ENCODE measurements at places on chromosomes 7 and 10. TPM values are rescaled to one million over a fixed set of nuclear protein-coding genes. Genes with fewer than 3 reads are reported as not detected.

The CFAP70 gene
- 0.39 TPM for total RNA-seq

The AKR1C4 gene
- total RNA-seq = not detected

The RPEL1 gene
- total RNA-seq = 0.37 TPM

The IGF2BP3 gene
- 16.5 TPM for total RNA-seq

The UROS gene
- total RNA-seq = 77.4 TPM

The GAD2 gene
- not detected for total RNA-seq

The KAZALD1 gene
- 11.9 TPM for total RNA-seq

The CTAGE4 gene
- total RNA-seq = not detected

The GFRA1 gene
- total RNA-seq = 1.1 TPM

The FAM237B gene
- under 0.01 TPM for total RNA-seq

The JAKMIP3 gene
- total RNA-seq = under 0.01 TPM

The LRCH4 gene
- 8.5 TPM for total RNA-seq

The RAMP3 gene
- total RNA-seq = not detected

The MYOF gene
- 193 TPM for total RNA-seq

The NAT16 gene
- not detected for total RNA-seq

The FAM221A gene
- 0.78 TPM for total RNA-seq

The C10orf105 gene
- under 0.01 TPM for total RNA-seq

The MAT1A gene
- not detected for total RNA-seq

The GRID1 gene
- not detected for total RNA-seq

The TLX1 gene
- total RNA-seq = not detected

The INHBA gene
- 2.5 TPM for total RNA-seq

The ZNF438 gene
- 8.1 TPM for total RNA-seq

The MMD2 gene
- not detected for total RNA-seq

The UTF1 gene
- total RNA-seq = not detected

The PNLIP gene
- total RNA-seq = not detected

The SPDYE18 gene
- total RNA-seq = not detected

The ECHDC3 gene
- total RNA-seq = 2.9 TPM

The PODXL gene
- total RNA-seq = 14.7 TPM

The VIPR2 gene
- total RNA-seq = not detected

The WEE2 gene
- not detected for total RNA-seq

The ENO4 gene
- not detected for total RNA-seq

The STOX1 gene
- total RNA-seq = under 0.01 TPM

The FOXI2 gene
- not detected for total RNA-seq

The NPSR1 gene
- total RNA-seq = not detected

The BMPER gene
- 10.2 TPM for total RNA-seq

The KCP gene
- 0.20 TPM for total RNA-seq

The ACSM6 gene
- total RNA-seq = not detected

The TMEM176A gene
- not detected for total RNA-seq

The SLC18A2 gene
- total RNA-seq = not detected

The PPIF gene
- total RNA-seq = 53.6 TPM

The LSM5 gene
- total RNA-seq = 18.0 TPM

The SDK1 gene
- 1.6 TPM for total RNA-seq

The MRLN gene
- not detected for total RNA-seq

The CDC14C gene
- total RNA-seq = not detected

The NEURL1 gene
- total RNA-seq = 0.39 TPM

The UCN3 gene
- total RNA-seq = not detected

The GPR141 gene
- not detected for total RNA-seq

The PKD2L1 gene
- total RNA-seq = 0.37 TPM

The SH2B2 gene
- total RNA-seq = 2.9 TPM

The ITIH2 gene
- not detected for total RNA-seq

The FAM3C gene
- 38.2 TPM for total RNA-seq

The FAM200A gene
- 7.2 TPM for total RNA-seq

The SEC61G gene
- 152 TPM for total RNA-seq

The IGFBP1 gene
- total RNA-seq = 0.59 TPM

The NPY4R gene
- total RNA-seq = not detected

The PRLHR gene
- not detected for total RNA-seq

The WIPF3 gene
- total RNA-seq = not detected

The FAM24A gene
- total RNA-seq = not detected

The GPNMB gene
- total RNA-seq = 202 TPM

All from subcutaneous preadipocyte (primary cell).